ENCODE measurements at places on chromosomes 16 and 17.

- no peak for DNase-seq
Observed at GRCh38 chr17:43613917-43614316, 47.8 kb downstream of the MEOX1 start.

DNA sequence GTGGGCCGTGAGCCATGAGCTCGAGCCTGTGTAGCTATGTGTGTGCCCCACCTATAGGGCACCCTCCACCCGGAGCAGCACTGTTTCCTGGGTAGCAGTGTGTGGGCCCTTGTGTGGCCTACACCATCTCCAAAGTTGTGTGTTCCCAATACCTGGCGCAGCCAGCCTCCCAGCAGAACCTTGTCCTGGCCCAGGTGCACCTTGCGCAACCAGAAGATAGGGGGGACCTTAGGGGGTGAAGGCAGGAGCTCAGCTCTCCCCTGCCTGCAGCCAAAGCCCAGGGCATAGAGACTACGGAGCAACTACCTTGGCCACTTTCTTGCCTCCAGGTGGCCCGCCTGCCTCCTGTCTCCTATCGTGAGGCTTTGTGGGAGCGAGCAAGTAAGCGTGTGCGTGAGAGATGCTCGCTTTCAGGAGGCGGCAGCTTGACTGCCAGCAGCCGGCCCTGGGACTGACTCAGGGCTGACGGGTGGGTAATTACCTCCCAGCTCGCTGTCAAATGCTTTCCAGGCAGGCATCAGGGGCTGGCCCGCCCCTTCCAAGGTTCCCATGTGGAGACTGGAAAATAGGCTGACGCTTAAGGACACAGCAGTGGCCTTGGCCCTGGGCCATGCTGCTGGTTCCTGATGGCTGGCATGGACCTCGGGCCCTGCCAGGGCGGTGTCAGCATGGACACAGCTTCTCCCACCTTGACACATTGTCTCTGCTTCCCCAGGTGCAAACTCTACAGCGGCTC lies 19.0 kb downstream of the TRAF7 start:
- DNase-seq = no peak

DNA sequence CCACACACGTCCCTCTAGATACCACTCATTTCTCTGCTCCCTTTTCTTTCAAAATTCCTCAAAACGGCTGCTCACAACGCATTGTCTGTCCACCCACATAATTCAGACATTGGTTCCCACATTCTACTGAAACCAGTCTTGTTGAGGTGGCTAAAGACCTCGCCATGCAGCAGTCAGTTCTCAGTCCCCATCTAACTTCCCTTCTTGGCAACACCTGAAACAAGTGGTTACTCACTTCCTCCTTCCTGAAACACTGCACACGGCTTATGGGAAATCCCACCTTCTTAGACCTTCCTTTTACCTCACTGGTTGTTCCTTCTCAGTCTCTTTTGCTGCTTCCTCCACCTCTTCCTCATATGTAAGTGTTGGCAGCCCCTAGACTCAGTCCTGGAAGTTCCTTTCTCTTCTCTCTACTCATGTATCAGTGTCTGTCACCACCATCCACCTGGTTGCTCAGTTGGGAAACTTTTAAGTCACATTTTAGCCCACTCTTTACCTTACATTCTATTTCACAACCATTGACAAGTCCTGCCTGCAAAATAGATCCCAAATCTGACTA lies 277.1 kb downstream of the CEP112 start:
- no peak for DNase-seq

- DNase-seq = peak; percentile 53
Observed at GRCh38 chr17:794876-795275, 12.7 kb downstream of the MRM3 start.

GRCh38 chr17:14302091-14302430 lies 1.2 kb downstream of the HS3ST3B1 start:
- DNase-seq = peak; percentile 46

GRCh38 chr17:78322327-78322857 lies 37.5 kb downstream of the SOCS3 start:
- DNase-seq = no peak

GRCh38 chr17:47698749-47699535 lies 5.0 kb downstream of the TBKBP1 start:
- DNase-seq = peak; percentile 54

GRCh38 chr17:81365148-81365600 lies 30.1 kb upstream of the BAHCC1 start:
- peak; percentile 80 for DNase-seq

GRCh38 chr17:42750739-42751344 lies 6.0 kb upstream of the EZH1 start:
- no peak for DNase-seq

- DNase-seq = no peak
Observed at GRCh38 chr16:66599726-66600125, 4.8 kb upstream of the CMTM3 start.
